ENCODE measurements at places on chromosomes 16 and 17.

DNA sequence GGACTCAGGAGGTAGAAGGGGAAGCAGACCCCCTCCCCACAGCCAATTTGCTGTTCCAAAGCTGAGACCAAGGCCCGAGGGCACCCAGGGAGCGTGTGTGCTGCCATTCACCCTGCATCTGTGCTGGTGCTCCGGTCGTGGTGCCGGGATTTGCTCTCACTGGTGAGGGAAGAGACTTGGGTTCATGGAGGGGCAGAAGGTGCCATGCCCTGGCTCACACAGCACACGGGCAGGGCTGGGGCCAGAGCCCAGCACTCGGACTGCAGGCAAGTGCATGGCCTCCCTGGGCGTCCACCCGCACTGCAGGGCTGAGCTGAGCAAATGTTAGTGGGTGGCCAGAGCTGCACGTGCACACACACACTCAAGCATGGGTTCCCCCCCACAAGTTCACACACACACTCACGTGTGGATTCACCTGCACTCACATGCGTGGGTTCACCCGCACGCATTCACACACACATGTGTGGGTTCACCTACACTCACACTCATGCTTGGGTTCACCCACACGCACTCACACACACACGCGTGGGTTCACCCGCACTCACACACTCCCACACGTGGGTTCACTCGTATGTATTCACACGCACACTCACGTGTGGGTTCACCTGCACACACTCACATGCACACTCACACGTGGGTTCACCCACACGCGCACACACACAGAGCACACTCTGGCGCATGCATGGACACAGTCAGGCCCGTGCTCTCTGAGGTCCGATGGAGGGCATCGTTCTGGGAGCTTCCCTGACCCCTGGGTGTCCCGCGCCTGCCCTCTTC, 57.0 kb upstream of the CBFA2T3 start:
- no peak for DNase-seq

DNA sequence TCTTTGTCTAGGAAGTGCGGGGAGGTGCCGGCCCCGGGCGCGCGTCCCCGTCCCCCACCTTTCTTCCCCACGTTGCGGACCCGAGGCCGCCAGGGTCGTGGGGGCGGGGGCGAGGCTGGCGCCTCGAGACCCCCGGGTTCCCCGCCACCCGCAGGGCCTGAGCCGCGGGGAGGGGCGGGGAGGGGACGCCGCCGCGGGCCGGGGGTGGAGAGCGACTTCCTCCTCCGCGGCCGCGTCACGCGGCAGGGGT, 1.8 kb upstream of the ACTG1 start:
- DNase-seq: peak; percentile 74

DNA sequence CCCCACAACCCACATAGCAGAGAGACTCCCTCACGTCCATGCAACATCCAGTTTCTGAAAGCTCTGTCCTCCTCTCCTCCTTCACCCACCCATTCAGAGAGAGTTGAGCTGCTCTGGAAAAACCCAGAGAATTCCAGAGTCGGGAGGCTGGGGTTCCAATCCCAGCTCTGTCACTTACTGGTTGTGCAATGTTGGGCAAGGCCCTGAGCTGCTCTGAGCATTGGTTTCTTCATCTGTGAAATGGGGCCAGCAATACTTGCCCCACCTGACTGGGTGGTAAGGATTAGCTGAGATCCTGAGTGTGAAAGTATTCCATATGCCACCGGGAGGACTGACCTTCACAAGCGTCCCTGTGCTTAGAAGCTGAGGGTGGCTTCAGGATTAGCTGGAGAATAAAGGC, 12.2 kb upstream of the DLX4 start:
- no peak for DNase-seq

GRCh38 chr16:71358464-71358998, at the start of gene CALB2:
Gene CALB2 (plus strand): TSS chr16:71358723. CDS start chr16:71358793, 70 bp downstream.
- no peak for DNase-seq

DNA sequence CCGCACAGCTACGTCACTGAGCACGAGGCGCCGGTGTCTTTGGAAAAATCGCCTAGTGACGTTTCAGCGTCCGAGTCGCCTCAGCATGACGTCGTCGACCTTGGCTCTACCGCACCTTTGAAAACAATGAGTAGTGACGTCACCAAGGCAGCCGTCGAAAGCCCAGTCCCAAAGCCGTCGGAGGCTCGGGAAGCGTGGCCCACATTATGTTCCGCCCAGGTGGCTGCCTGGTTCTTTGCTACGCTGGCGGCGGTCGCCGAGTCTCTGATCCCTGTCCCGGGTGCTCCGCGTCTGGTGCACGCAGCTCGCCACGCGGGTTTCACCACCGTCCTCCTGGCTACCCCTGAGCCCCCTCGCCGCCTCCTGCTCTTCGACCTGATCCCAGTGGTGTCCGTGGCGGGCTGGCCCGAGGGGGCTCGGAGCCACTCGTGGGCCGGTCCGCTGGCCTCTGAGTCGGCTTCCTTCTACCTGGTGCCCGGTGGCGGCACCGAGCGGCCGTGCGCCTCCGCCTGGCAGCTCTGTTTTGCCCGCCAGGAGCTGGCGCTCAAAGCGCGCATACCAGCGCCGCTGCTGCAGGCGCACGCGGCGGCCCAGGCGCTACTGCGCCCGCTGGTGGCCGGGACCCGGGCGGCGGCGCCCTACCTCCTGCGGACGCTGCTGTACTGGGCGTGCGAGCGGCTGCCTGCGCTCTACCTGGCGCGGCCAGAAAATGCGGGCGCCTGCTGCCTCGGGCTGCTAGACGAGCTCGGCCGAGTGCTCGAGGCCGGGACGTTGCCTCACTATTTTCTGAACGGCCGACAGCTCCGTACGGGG, 1.5 kb downstream of the TMEM102 start:
- peak; percentile 89 for DNase-seq

DNA sequence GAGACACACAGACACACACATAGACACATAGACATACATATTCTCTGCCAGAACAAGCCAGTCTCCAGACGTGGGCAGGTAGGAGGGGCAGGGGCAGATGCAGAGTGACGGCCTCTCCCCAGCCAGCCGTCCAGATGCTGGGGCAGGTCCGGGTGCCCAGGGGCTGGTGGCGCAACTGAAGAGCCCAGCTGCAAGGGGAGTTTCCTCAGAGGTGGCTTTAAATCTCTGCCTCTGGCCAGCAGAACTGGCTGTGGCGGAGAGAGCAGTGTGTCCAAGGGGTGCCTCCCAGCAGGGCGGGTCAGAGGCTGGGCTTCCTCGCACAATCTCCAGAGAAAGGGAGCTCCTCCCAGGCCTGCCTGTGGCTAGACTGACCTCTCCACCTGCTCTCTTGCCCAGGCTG, 9.4 kb upstream of the GCGR start:
- no peak for DNase-seq

DNA sequence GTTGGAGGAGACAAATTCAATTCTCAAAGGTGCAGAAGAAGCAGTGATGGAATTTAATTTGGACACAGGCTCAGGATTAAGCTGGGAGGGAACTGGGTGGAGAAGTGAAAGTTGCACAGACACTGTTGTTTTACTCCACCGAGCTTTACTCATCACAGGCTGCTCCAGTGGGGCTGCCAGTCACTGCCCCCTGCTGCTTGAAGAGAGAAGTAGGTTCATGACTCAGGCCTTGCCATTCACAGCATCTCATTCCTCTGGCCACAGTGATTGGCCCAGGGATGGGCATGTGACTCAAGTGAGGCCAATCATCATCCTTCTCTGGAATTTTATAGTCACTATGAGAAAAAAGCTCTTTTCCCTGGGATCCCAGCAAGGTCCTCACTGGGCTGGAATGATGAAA, 11.8 kb downstream of the GNAO1 start:
- peak; percentile 14 for DNase-seq

- DNase-seq: no peak
Measured at GRCh38 chr16:11601425-11601824, 14.7 kb upstream of the LITAF start.

- DNase-seq: peak; percentile 3
Measured at GRCh38 chr16:73233846-73234424, 186.0 kb upstream of the ZFHX3 start.

GRCh38 chr17:81165246-81166032, at the start of gene PVALEF:
Gene PVALEF (plus strand): TSS chr17:81165507. CDS start chr17:81181227, 15,720 bp downstream.
- DNase-seq: peak; percentile 85

- DNase-seq: no peak
Measured at GRCh38 chr16:83581082-83581481, 226.7 kb upstream of the HSBP1 start.

DNA sequence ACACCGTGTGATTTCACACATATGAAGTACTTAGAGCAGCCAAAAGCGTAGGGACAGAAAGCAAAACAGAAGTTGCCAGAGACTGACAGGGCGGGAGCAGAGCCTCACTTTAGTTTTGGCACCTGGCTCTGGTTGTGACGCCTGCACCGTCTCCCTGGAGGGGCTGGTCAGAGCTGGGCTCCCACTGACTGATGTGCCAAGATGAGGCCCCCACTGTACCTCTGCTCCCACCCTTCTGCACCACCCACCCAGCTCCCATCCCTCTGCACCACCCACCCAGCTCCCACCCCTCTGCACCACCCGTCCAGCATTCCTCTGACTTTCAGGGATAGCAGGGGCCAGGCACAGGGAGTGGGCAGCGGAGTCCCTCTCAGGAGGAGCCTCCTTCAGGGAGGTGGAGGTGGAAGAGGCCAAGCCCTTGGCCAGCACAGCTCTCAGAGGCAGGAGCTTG, 3.2 kb upstream of the PRSS21 start:
- no peak for DNase-seq

DNA sequence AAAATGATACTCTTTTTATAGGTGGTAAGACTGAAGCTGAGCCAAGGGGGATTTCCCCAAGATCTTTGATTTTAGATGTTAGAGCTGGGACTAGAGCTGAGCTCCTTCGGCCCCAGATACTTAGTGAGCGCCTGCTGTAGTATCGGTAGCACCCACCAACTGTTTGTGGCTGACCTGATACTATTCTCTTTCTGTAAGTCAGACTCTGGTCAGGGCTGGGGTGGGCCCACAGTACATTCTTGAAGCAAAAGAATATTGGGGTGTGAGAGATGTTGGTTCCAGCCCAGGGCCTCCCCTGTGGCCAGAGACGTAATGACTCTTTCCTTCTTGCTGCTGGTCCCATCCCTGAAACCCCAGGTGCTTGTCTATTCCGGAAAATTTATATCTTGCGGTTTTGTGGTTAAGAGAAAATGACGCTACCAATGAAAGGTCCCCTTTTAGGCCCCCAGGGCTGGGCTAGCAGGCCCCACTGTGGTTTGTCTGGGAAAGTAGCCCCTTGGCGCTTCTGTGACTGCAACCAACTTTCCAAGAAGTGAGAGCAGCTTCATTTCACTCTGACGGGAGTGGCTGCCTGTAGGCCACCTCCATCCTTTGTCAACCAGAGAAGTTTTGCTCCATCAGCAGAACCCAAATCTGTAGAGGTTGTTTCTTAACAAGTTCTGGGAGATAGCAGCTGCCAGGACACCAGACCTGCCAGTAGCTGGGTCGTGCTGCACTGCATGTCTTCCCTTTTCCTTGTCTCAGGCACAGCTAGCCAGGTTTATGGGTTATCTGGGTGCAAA, 86.4 kb upstream of the LGALS9 start:
- peak; percentile 88 for DNase-seq

- DNase-seq: no peak
Measured at GRCh38 chr17:7355053-7355452, at the start of gene TMEM95. Gene TMEM95 (plus strand): TSS chr17:7355156. CDS start chr17:7355205, 49 bp downstream.

DNA sequence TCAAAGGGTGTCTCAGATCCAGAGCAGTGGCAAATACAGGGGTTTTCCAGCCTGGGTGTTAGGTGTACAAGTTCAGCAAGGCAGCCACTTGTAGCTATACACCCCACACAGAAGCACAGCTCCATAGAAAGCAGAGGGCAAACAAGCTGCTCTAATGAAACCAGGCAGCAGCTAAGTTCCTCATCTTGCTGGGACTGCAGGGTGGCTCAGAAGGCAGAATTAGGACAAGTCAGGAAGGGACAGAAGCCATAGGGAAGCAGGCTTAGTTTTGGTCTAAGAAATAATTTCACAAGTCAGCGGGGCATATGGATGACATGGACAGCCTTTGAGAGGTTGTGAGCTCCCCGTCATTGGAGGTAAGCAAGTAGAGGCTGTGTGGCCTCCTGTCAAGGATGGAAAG, 23.7 kb downstream of the CNGB1 start:
- DNase-seq: no peak

DNA sequence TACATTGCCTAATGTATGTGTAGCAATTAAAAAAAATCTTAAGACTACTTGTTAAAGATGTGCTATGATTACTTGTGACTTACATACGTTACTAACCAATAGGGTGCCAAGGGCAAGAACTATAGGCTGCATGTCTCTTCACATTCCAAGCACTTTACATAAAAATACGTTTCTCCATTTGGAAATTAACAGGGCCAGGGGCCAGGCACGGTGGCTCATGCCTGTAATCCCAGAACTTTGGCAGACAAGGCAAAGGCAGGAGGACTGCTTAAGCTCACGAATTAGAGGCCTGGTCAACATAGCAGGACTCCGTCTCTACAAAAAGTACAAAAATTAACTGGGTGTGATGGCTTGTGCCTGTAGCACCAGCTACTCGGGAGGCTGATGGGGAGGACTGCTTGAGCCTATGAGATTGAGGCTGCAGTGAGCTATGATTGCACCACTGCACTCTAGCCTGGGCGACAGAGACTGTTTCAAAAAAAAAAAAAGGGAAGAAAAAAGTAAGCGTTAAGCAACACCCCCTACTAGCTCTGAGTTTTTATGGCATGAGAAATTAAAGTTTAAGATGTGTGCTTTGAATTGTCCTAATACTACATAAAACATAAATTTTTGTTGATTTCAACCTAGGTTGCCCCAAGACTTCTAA, 12.3 kb downstream of the PSMD12 start:
- DNase-seq: no peak

DNA sequence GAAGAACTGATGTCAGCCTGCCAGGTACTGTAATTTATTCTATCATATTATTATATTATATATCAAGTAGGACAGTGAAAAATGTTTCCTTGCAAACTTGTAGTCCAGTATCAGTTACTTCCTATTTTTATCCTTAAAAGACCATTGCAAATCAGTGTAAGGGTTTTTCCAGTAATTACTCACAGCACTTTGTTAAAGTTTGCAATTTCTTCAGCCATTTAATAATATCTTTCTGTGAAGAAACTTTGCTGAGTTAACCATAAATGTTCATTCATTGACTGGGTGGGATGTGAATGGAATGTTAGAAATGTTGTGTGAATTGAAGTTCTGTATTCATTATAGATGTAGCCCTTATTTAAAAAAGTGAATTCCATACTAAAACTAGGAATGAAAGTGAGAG, 26.7 kb downstream of the HAPSTR1 start:
- DNase-seq: no peak

DNA sequence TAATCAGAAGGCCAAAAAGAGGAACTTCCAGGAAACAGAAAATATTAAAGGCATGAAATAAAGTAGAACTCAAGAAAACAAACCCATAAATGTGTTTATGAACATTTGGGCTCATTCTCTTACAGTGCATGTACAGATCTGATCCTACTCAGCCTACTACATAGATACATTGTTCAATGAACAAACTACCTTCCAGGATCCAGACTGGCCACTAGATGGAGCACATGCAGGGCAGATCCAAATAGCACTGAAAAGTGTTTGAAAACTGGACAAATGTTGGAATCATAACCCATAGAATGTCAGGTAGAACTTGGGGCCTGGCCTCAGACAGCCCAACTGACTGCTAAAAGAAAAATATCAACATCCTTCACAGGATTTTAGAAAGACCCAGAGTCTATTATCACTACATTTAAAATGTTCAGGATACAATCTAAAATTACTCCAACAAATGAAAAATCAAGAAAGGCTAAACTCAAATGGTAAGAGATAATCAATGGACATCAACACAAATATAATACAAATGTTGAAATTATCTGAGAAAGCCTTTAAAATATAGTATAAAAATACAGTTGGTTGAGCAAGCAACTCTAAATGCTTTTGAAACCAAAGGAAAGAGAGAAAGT, 122.4 kb upstream of the NUDT7 start:
- DNase-seq: peak; percentile 39

- DNase-seq: peak; percentile 72
Measured at GRCh38 chr17:32659419-32659842, 172.6 kb downstream of the CDK5R1 start.

- DNase-seq: no peak
Measured at GRCh38 chr17:8100111-8100510, 12.6 kb upstream of the ALOX12B start.

Measured in NCI-H526 (cell line).